ENCODE measurements at places on chromosomes 5 and 9.

DNA sequence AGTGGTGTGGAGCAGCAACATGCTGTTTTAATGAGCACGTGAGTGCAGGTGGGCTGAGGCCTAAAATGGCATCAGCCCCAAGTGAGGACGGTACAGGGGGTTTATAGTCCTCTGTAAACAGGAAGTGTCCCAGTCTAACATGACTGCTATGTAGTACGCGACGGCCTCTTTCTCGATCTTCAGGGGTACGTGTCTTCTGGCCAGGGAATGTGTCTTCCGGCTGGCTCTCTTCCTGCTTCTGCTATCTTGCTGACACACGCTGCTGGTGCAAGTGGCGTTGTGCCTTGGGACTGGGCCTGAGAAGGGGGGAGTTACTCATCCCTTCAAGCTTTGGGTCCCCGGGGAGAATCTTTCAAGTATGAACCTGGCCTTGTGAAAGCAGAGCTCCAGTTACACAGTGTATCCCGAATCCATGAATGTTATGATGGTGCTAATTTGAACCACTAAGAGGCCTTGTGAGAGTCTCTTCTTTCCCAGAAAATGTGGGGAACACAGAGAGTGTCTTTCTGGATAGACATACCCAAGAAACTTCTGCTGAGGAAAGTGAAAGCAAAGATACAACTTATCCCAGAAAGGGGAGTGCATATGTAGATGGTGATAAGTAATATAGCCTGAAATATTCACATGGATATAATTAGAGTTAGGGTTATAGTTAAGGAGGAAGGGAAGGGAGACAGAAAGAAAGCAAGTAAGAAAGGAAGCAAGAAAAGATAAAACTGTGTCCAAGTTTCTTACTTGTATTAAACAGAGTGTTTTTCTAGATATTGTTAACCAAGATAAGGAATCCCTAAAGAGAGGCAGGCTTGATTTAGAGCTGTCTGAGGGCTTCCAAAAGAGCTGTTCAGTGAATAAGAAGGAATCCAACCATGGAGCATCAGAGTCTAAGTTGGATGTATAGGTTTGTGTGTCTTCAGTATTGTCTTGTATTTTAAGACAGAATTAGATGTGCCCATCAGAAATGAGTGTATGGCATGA is 35.5 kb upstream of the ANXA2R start:
- no peak for DNase-seq

DNA sequence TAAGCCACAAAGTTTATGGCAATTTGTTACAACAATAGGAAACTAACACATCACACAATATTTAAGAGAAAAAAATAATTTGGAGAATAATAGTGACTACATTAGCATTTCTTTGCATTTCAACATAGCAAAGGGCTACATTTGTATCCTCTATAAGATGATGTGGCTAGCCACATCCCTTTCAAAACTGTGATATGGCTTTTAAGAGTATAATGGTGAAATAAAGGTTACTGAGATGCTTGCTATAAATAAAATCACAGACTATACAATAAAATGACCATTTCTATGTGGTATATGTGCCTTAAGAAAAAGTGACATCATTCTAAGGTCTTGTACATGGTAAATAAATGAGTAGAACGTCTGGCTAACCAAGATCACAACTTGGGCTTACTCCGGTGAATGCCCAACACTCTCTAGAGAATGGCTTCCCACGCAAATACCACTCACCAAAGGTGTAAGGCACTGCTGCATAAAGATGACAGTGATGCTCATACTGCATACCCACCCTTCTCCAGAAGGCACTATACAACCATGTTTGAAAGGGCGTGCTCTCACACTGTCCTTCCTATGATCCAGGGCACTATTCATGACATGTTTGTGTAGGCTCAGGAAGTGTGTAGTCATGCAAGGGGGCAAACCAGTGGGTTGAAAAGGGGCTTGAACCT is 286.5 kb downstream of the MLLT3 start:
- DNase-seq = no peak

GRCh38 chr9:103941104-103941503 is 153.0 kb upstream of the SMC2 start:
- DNase-seq = no peak

DNA sequence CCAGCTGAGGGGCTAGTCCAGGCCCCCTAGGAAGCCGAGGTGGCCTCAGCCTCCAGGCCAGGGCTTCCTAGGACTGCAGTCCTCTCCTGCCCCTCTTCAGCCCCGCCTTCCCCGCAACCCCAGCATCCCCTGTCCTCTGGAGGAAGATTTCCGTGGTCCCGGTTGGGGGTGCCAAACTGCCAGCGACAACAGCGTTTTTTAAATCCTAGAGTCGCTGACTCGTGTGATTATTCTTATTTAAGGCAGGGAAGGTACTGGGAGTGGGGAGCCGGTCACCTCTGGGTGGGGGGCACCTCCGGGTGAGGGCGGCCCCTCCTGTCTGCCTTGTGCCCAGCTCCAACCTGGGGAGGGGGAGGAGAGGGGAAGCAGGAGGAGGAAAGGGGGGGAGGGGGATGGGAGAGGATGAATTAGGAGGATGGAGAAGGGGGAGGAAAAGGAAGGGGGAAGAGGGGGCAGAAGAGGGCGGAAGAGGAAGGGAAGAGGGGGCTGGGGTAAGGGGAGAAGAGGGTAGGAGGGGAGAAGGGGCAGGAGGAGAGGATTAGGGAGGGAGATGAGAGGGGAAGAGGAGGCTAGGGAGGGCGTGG is 173.1 kb upstream of the IER5L start:
- DNase-seq = no peak

GRCh38 chr5:7185742-7186141 is 210.2 kb upstream of the ADCY2 start:
- no peak for DNase-seq

GRCh38 chr9:113474360-113475028 is 11.0 kb downstream of the RGS3 start:
- DNase-seq = no peak

DNA sequence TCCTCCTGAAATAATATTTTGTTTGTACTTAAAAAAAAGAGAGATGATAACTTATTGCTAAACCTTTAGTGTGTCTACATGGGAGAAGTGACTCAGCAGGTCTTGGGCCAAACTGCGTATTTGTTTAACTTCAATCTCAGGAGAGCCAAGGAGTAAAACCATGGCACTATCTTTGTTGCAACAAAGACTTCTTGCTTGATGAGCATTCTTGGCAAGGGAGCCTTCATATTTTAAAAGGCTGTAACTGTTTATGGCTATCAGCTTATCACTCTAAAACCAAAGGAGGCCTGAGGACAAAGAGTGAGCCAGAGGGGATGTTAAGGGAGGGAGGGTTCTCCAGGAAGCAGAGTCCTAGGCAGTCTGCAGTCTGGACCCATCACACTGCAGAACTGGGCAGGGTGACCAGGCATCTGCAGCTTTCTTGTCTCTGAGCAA is 216.2 kb upstream of the S1PR3 start:
- DNase-seq = no peak

- DNase-seq = no peak
Measured at GRCh38 chr5:117455236-117456233, 880.9 kb upstream of the SEMA6A start.

- no peak for DNase-seq
Measured at GRCh38 chr5:30099634-30100033, 1093.9 kb upstream of the CDH6 start.

GRCh38 chr9:106887066-106887465 is 24.1 kb downstream of the ZNF462 start:
- no peak for DNase-seq

DNA sequence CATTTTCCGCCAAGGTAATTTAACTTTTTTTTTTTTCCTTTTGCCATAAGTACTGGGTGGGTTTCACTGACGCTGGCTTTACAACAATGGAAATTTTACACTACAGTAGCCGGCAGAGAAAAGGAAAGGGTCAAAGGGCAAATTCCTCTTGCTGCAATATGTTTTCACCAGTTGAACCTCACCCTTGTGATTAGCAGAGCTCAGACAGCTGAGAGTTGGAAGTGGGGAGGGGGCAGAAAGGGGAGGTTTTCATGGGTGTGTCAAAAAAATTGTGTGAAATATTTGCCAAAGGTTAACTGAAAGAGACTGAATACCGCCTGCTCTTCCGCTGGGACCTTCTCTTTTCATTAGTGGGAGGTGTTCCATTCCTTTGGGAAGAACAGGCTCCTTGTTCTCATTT is 296.9 kb downstream of the ADAMTS6 start:
- no peak for DNase-seq

DNA sequence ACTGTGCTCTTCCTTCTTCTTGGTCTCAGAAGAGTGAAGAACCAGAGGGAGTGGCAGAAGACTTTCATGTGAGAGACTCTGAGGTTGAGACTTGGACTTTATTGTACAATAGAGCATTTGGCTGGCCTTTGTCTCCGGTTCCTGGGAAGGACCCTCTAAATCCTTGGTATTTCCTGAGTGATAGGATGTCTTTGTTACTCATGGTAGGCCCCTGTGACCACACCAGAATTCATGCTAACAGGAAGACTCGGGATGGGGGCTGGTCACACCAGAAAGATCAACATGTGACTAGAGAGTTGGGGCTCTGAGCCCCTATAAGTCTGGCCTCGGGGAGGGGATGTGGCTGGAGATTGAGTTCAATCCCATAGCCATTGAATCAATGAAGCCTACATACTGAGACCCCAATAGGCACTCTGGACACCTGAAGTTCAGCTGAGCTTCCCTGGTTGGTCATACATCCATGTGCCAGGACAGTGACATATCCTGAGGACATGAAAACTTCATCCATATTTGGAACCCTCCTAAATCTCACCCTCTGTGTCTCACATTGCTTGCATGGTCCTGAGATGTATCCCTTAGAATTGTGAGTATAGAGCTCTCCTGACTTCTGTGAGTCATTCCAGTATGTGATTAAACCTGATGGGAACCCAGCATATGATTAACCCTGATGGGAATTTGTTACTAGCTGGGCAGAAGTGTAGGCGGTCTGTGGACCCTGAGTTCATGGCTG is 201.7 kb downstream of the GADD45G start:
- DNase-seq = no peak

- DNase-seq = no peak
Measured at GRCh38 chr9:105963343-105964099, 269.2 kb downstream of the TMEM38B start.

- no peak for DNase-seq
Measured at GRCh38 chr5:164394686-164395194, 889.3 kb downstream of the MAT2B start.

DNA sequence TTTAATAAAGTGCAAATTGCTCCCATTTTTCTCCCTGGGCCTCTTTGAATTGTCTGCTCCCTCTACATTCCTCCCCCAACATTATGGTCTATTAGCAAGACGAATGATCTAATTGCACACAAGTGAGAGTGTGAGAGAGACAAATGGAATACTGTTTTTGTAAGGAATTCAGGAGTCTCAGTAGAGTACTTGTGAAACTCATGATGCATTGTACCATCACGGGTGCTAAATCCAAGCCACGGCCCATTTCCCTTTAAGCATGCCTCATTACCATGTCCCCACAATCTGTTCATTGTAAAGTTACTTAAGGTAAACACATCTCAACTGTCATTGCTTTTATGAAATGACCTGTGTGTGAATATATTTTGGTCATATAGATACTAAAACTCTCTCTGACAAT is 62.8 kb downstream of the CD180 start:
- peak; percentile 70 for DNase-seq

- DNase-seq = no peak
Measured at GRCh38 chr5:39148983-39149534, 70.3 kb downstream of the FYB1 start.

DNA sequence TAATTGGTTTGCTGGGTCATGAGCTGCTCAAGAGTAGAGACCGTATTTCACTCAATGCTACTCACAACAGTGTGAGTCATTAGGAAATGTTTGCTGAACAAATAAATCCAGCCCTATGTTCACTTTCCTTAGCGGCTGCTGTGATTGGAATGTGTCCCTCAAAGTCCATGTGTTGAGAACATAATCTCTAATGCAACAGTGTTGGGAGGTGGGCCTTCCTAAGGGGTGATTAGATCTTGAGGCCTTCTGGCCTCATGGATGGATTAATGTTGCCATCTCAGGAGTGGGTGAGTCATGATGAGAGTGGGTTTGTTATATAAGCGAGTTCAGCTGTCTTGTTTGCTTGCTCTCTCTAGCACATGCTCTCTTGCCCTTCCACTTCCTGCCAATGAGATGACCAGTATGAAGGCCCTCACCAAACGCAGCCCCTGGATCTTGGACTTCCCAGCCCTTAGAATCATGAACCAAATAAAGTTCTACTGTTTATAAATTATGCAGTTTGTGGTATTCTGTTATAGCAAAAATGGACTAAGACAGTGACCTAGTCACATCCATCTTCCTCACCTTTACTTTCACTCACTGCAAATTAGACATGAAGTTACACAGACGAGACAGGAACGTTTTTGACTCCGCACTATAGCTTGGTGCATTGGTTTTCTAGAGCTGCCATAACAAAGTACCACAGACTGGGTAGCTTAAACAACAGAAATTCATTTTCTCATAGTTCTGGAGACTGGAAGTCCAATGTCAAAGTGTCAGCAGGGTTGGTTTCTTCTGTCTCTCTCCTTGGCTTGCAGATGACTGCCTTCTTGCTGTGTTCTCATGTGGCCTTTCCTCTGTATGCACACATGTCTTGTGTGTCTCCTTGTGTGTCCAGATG is 50.9 kb upstream of the FAM169A start:
- DNase-seq = no peak

GRCh38 chr5:154221371-154221896 is 30.9 kb downstream of the GALNT10 start:
- peak; percentile 15 for DNase-seq

DNA sequence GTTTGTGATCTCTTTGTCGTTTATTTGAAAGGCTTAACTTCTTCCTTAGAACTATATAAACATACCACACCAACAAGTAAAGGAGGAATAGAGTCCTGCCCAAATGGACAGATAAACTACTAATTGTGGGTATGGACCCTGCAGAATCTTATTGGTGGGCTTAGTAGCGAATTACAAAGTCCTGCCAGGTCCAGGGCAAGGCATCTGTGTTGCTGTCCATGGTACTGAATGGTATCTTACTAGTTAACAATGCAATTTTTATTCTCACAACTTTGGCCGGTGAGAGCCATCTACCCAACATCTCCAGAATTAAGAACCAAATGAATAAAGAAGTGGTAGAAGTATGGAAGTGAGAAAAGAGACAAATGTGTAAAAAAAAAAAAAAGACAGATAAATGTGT is 1782.4 kb upstream of the WWC1 start:
- no peak for DNase-seq

- DNase-seq = no peak
Measured at GRCh38 chr9:33159777-33160127, 7.4 kb downstream of the B4GALT1 start.

DNA sequence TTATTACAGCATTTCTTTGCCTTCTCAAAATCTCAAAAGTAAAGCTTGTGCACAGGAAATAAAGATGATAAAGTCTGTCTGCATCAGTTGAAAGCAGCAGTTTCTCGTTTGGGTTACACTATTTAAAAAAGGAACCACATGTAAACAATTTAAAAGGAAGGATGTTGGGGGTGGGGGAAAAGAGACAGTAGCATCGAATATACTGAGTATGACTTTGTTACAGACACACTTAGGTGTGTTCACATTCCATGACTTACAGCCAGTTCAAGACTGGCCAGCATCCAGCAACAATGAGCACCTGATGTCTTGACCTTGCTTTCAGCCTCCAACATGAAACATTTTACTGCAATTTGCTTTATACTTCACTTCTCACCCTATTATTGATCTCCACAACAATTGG is 8.7 kb downstream of the GAPT start:
- no peak for DNase-seq

- no peak for DNase-seq
Measured at GRCh38 chr9:79584655-79584982, 12.9 kb downstream of the TLE4 start.
